Thyroid gland (tissue), 4 donors: ENCODE measurements at places on chromosomes 13 and 19. TPM values are rescaled to one million over a fixed set of nuclear protein-coding genes. Genes with fewer than 3 reads are reported as not detected.

Gene BCL2L12
- total RNA-seq = 4.7 TPM

Gene CLEC4M
- total RNA-seq = 0.13 TPM

Gene TMEM86B
- total RNA-seq = 5.8 TPM

Gene LAIR2
- not detected for total RNA-seq

- H3K27me3 ChIP-seq = no peaks in the 10 kb centered on the region
- H3K4me3 ChIP-seq = no peak overlapping the region
- no peaks in the 10 kb centered on the region for H3K36me3 ChIP-seq
- H3K27ac ChIP-seq = no peak overlapping the region
- H3K4me1 ChIP-seq = peaks cover 10% of the 10 kb centered on the region
- DNase-seq = no peak
These were observed 3.4 kb downstream of the LRCH1 start for GRCh38 chr13:46556418-46556779.

DNA sequence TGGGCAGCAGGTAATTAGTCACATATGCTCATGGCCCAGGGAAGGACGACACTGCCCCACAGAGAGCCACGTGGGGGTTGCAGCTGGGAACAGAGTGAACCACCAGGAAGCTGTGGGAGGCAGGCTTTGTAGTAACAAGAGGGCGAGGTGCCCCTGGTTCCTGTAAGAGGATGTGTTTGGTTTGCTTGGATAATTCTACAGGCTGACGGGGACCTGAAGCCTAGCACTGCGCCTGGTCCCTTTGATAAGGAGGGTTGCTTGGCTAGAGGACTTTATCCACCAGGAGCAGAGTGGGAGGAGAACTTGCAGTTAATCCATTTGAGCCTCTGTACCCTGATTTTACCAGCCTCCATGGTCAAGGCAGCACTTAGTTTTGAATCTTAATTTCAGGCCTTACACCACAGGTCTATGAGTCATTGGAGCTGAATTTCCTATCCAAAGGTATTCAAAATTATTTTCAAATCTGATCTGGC is 67.4 kb upstream of the CLDN10 start:
- no peak overlapping the region for H3K4me3 ChIP-seq
- H3K27me3 ChIP-seq = no peaks in the 10 kb centered on the region
- no peak for DNase-seq
- no peak overlapping the region for H3K27ac ChIP-seq
- H3K4me1 ChIP-seq = no peaks in the 10 kb centered on the region

- H3K4me1 ChIP-seq = no peaks in the 10 kb centered on the region
- no peak overlapping the region for H3K27ac ChIP-seq
- no peaks in the 10 kb centered on the region for H3K36me3 ChIP-seq
- no peak for DNase-seq
These were observed 371.1 kb upstream of the SPRY2 start for GRCh38 chr13:80712026-80712425.

DNA sequence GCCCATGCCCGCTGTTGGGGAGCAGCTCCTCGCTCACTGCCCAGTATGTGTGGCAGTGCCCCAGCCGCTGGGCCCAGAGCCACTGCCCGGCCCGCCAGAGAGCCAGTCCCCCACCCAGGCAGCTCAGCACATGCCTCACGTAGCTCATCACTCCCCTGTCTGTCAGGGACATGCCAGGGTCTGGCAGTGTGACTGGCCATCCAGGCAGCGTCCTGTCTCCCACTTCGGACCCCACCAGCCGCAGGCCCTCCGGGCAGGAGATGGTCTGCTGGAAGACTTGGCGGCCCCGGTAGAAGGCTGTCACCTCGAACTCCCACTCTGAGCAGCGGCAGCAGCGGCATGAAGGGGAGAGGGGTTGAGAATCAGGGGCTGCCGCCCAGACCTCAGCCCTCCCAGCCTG is 3.6 kb downstream of the IRF3 start:
- DNase-seq = no peak
- no peaks in the 10 kb centered on the region for H3K27me3 ChIP-seq
- peaks cover 50% of the 10 kb centered on the region for H3K36me3 ChIP-seq
- H3K4me3 ChIP-seq = no peak overlapping the region

GRCh38 chr19:9818175-9818733 is 625 bp downstream of the FBXL12 start:
- H3K4me3 ChIP-seq = peak overlapping the region; percentile 43
- H3K4me1 ChIP-seq = peaks cover 9% of the 10 kb centered on the region
- H3K27me3 ChIP-seq = no peaks in the 10 kb centered on the region
- peak overlapping the region; percentile 84 for H3K27ac ChIP-seq
- peaks cover 8% of the 10 kb centered on the region for H3K36me3 ChIP-seq

GRCh38 chr13:20175907-20176652 is 15.2 kb upstream of the GJA3 start:
- no peaks in the 10 kb centered on the region for H3K36me3 ChIP-seq
- H3K4me3 ChIP-seq = no peak overlapping the region
- no peaks in the 10 kb centered on the region for H3K27me3 ChIP-seq
- DNase-seq = no peak

- DNase-seq = no peak
- H3K36me3 ChIP-seq = peaks cover 5% of the 10 kb centered on the region
- H3K4me1 ChIP-seq = peaks cover 38% of the 10 kb centered on the region
These were observed 19.3 kb downstream of the SLC25A30 start for GRCh38 chr13:45398877-45399276.

GRCh38 chr13:46687810-46688209 is 109.2 kb downstream of the ESD start:
- H3K36me3 ChIP-seq = no peaks in the 10 kb centered on the region
- peak; percentile 24 for DNase-seq
- no peaks in the 10 kb centered on the region for H3K4me1 ChIP-seq
